ENCODE measurements at places on chromosomes 12 and 14.
A peak's percentile ranks its signal among the peaks of the same experiment; 100 is the strongest.

GRCh38 chr14:52248057-52248456 is 19.4 kb upstream of the PTGDR start:
- DNase-seq, result no peak

- no peak for DNase-seq
Measured at GRCh38 chr12:132446633-132447326, 43.2 kb upstream of the FBRSL1 start.

GRCh38 chr14:103101963-103102688 is 7.6 kb downstream of the EXOC3L4 start:
- peak; percentile 14 for DNase-seq

GRCh38 chr14:95006479-95006878 is 150.8 kb downstream of the DICER1 start:
- no peak for DNase-seq

DNA sequence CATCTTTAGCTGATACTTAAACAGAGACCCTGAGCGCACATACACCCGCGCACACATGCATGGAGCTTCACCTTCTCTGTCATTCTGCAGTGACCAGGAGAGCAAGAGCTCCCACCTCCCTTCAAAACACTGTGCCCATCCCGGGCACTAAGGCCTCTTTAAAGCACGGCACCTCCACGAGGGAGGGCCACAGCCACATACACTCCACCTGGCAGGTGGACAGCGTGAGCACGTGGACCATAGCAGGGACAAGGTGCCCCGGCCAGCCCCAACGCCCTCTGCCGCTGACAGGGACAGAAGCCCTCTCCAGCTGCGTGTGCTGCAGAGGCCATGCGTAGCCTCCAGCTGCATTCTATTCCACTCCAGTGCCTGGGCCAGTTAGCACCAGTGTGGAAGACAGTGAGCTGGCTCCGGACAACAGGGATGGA is 5.4 kb downstream of the GAPDH start:
- DNase-seq, result no peak

DNA sequence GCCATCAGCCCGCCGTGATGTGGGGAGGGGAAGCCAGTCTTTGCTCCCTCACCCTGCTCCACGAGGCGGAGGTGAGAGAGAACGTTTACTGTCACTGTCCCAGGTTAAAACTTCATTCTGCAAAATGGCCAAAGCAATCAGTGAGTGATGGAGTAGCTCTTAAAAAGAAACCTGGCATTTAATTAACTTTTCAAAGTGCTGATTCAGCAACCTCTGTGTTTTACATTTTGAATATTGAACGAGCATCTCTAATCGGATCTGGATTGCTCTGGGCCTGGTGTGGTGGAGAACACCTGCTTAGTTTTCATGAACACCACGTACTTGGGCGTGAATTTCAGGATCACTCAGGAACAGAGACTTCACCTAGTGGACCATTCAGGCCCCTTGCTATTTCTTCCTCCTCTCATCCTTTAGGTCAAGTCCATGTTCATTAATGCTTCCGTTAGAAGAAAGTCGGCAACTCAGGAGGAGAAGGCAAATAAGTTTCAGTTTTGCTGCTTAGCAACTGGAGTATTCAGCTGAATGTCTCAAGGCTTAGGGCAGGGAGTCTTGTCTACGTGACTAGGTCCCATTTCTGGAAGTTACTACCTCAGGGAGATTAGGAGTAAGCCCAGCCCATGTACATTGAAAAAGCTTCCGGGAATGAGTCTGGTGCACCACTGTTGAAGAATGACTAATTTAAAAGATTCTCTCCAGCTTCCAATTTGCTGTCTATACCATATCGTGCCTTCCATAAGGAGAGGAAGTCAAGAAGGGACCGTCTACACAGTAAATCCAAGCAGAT is 68.2 kb downstream of the IFT43 start:
- DNase-seq, result no peak

DNA sequence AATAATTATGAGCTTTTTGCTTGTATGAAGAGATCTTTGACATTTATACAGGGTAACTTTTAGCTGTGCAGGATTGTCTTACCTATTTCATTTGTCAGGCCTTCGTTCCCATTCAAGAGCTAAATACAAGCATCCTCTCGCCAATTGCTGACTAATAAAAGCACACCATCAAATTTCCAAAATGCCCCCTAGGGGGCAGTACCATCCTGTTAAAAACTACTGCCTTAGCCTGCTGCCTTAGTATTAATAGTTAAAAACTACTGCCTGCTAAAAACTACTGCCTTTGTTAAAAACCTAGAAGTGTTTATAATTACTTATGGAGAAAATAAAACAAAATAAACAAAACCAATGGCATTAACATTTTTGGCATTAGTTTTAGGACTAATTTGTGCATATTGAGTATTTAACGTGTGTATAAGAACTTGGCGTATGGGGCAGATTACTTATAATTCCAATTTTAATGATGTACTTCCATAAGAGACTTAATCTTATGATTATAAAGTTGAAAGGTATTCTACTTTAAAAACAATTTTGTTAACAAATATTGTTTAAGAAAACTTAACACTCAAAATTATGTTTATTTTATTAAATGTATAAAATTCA is 3.0 kb upstream of the IFI27L2 start:
- DNase-seq, result peak; percentile 46

GRCh38 chr14:89401241-89401640 is 15.8 kb downstream of the FOXN3 start:
- DNase-seq, result peak; percentile 26

DNA sequence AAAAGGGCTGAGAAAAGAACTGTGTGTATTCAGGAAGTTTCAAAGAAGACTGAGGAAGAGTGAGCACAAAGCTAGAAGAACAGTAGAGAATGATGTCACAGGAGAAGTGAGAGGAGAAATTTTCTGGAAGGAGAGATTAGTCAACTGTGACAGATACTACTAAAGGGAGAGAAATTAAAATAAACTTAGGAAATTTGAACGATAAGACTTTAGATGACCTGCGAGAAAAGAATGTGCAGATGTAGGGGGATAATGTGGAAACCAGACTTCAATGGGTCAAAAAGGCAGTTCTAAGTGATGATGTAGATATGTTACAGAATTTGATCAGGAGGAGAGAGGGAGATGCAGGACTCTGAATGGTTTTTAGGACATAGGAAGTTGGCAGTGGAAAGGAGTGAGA is 287.4 kb downstream of the SYT1 start:
- no peak for DNase-seq

DNA sequence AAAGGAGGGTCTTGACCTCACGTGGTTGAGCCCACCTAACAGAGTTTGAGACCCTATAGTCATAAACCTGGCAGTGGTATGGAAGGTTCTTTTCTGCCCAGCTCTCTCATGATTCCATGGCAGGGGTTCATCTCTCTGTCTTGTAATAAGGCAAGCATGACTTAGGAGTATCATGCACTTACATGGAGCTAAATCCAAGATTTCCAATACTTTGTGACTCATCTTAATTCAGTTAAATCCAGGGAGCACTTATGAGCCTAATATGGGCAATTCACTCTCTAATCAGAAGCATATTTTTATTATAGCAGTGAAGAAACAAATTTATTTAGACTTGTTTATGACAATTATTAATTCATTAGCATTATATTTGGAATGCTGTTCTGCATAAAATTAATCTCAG is 131.8 kb upstream of the CPSF6 start:
- no peak for DNase-seq

DNA sequence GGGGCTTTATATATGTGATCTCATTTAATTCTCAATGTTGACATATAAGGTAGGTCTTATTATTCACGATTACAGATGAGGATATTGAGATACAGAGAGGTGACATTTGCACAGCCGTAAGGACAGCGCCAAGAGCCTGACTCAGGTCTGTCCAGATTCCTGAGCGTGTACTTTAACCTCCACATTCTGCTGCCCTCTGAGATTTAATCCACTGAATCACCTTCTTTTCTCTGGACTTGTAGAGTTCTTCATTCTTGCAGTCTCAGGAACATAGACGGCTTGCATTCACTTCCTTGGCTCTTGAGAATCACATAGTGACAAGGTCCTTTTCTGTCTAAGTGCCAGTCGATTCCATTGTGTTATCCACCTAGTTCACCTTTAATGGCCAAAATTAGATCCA is 141.0 kb upstream of the ARHGAP5 start:
- DNase-seq, result no peak

DNA sequence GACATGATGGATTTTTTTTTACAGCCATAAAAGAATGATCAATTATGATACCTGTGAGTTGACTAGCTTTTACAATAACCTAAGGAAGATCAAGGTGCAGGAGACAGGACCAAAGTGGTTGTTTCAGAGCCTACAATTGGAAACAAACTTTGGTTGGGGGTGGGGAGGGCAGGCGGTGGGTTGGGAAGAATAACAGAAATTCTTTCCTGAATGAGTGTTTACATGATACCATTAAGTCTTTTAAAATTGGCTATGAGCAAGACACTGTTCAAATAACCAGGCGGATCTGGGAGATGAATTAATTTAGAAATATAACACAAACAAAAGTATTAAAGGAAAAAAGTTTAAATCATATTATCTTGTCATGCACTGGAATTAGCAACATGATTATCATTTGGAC is 7.2 kb downstream of the NFYB start:
- DNase-seq, result no peak

- DNase-seq, result no peak
Measured at GRCh38 chr12:125688881-125689280, 623.6 kb downstream of the AACS start.

- DNase-seq, result no peak
Measured at GRCh38 chr12:122537021-122537420, 10.0 kb downstream of the KNTC1 start.

DNA sequence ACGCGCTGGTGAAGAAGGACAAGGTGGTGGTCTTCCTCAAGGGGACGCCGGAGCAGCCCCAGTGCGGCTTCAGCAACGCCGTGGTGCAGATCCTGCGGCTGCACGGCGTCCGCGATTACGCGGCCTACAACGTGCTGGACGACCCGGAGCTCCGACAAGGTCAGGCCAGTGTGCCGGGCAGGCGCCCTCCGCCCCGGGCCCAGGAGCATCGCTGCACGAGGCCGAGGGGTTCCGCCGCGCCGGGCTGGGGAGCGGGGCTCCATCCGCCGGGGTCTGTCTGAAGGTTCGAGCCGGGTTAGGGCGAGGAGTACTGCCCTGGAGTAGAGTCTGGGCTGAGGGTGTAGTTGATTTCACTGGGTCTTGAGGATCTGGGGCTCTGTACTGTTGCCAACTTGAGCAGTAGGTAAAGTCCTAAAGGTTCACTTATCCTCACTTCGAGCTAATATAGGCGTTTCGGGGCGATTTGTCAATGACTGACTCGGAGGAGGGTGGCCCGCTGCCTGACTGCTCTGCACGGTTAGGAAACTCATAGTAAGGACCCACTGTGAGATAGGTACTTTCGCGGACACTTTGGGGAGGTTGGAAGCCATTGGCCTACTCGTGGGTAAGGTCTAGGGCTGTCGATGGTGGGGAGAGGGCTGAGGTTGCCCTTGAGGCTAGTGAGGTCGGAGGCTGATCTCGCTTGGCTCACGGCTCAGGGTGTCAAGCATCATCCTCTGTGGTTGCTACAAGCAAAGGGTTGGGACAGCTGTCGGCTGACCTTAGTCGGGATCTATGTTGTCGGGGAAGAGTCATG is 574 bp downstream of the GLRX5 start:
- DNase-seq, result no peak

- DNase-seq, result no peak
Measured at GRCh38 chr12:72676556-72676955, 404.4 kb downstream of the TRHDE start.

DNA sequence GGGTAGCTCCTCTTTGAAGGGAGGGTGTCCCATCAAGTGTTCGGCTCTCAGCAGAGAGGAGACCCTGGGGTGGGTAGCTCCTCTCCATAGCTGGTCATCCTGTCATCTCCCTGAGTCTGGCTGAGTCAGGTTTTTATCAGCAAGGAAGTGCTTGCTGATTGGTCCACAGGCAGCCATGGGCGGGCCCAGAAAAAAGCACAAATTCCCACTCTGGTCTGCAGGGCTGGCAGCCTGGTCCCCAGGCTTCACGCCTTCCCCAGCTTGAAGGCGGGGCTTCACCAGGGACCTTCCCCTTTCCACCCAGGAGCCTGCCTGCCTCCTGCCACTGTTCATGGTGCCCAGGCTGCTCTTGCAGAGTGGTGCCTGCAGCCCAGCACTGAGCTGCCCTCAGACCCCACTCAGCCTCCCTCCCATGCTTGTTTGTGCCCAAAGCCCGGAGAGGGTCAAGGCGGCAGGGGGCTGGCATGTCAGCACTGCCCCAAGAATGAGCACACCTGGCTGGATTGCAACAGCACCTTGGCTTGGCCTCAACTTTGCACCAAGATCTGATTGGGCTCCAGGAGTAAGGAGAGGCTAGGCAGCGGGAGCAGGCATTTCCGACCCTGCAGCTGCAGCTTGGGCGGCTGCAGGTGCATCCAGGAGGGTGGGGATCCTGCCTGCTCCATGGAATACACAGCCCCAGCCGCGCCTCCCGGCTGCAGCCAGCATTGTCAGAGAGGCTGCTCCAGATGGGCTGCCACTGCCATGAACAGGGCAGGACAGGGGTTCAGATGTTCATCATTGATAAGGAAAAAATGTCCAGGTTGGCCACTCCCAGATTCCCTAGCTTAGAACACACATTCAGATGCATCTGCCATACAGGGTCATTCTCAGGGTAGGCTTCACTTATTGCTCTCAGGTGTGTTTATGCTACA is 22.0 kb upstream of the WDR89 start:
- DNase-seq, result no peak

DNA sequence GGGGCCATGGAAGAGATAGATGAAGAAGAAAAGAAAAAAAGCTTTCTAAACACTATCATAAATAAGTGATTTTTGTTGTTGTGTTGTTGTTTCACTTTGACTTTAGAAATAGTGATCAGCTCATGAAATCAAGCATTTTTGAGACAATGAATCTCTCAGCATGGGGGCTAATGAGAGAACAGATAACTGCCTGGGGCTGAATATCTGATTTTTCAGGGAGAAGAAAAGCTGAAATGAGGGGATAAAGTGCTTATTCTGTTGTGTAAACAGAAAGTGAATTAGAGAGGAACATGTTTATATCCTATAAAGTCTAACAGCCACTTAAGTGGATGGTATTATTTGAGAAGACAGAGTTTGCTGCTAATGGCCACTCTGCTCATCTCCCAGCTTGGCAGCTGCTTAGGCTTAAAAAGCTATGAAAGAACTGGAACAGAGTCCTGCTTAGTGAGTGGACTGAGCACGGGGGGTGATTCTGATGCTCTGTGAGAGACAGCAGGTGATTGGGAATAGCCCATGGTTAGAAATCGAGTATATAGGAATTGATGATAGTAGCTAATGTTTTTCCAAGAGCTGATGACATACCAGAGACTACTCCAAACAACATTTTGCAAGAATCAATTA is 646.1 kb upstream of the TMEM132C start:
- no peak for DNase-seq
